CD4-positive, alpha-beta T cell treated with Interleukin-1 beta for 1 hour (primary cell): ENCODE measurements at places on chromosomes 3 and 15.

- DNase-seq = no peak
Observed at GRCh38 chr3:30114918-30115317, 491.5 kb upstream of the TGFBR2 start.

- no peak for DNase-seq
Observed at GRCh38 chr15:80662757-80663553, 32.2 kb upstream of the ABHD17C start.

DNA sequence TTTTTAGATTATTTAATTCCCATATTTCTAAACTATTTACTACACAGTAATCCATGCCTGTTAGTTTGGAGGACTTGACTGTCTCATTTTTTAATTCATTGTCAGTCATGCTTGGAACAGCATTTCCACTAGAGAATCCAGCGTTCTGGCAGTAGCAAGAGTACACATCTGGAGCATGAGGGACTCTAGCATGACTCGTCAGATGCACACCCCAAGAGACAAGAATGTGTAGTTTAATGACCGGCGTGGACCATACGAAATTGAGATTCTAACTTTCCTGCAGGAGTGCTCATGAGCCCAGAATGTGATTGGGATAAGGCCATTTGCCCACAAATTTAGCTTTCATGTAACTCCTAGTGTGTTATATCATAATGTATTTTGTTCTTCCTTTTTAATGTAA lies 48.9 kb downstream of the ASB7 start:
- no peak for DNase-seq

DNA sequence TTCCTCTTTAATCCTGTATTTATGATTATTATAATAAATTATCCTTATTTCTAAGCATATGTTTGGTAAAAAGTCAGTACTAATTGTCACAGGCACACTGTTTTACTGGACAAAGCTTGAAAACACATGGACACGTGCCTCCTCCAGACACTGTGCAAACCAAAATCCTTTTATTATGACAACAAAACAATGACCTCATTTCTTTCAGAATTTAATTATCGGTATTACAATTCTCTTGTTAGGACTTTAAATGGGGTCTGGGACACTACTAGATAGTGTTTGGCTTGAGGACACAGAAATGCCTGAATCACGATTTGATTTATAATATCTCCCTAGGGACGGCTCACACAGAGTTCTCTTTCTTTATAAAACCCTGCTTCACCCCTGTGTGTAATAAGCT lies 107.3 kb upstream of the IGSF10 start:
- no peak for DNase-seq

DNA sequence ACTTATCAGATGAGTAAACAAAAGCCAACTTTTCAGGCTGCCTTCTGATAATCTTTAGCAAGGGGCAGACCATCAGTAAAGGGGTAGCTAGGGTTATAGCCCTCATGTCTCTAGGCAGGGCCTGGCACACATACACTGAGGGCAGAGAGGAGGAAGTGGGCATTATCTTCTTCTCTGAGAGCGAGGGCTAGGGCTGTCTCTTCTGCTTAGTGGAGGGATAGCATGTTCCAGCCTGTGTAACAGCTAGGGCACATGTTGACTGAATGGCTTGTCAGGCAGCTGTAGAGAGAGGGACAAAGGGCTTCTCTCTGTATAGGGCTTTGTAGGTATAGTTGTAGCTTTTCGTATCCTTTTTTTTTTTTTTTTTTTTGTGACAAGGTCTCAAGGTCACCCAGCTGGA lies 17.8 kb downstream of the CRTC3 start:
- DNase-seq = no peak

DNA sequence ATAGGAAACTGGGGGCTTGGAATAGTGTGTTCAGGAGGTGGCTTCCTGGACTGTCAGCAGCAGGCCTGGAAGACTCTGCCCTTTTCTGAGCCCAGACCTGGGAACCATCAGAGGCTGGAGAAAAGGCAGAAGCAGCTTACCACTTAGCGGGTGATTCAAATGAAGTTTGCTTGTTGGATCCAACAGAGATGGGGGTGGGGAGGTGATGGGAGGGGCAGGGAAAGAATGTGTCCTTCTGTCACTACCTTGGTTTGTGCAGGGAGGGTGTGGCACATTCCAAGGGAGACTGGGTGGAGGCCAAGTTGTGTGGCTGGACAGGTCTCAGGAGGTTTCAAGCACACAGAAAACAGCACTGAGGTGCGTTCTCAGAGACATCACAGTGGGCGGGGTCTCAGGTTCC lies 58.8 kb downstream of the TRAK1 start:
- no peak for DNase-seq

DNA sequence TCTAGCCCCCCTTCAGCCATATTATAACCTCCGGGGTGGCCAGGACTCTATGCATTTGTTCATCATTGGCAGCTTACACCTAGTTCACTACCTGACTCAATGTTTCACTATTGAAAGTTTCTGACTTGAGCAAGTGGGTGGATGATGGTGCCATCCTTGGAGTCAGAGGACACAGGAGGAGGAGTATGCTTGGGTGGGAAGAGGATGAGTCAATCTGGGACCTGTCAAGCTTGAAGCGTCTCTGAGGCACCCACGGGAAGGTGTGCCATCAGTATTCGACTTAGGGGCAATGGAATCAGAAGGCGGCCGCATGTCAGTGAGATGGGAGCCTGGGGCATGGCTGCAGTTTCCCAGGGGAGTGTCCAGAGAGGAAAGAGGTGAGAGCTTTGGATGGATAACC lies 133.3 kb downstream of the EPHB1 start:
- DNase-seq = no peak

GRCh38 chr15:39616731-39617455 lies 36.0 kb downstream of the THBS1 start:
- no peak for DNase-seq

- no peak for DNase-seq
Observed at GRCh38 chr3:62884096-62884870, 9.1 kb upstream of the CADPS start.

DNA sequence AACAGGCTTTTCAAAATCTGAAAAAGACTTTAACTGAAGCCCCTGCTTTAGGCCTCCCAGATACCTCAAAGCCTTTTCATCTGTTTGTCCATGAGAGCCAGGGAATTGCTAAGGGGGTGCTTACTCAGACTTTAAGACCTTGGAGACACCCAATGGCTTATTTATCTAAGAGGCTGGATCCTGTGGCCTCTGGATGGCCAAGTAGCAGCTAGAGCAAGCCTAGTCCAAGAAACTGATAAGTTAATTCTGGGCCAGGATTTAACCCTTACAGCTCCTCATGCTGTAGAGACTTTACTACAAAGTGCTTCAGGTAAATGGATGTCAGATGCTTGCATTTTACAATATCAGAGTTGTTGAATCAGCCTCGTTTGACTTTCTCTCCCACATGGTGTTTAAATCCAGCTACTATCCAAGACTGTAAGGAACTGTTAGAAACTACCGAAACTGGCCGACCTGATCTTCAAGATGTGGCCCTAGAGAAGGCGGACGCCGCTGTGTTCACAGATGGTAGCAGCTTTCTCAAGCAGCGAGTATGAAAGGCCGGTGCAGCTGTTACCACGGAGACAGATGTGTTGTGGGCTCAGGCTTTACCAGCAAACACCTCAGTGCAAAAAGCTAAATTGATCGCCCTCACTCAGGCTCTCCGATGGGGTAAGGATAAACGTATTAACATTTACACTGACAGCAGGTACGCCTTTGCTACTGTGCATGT lies 3.3 kb downstream of the DET1 start:
- no peak for DNase-seq

DNA sequence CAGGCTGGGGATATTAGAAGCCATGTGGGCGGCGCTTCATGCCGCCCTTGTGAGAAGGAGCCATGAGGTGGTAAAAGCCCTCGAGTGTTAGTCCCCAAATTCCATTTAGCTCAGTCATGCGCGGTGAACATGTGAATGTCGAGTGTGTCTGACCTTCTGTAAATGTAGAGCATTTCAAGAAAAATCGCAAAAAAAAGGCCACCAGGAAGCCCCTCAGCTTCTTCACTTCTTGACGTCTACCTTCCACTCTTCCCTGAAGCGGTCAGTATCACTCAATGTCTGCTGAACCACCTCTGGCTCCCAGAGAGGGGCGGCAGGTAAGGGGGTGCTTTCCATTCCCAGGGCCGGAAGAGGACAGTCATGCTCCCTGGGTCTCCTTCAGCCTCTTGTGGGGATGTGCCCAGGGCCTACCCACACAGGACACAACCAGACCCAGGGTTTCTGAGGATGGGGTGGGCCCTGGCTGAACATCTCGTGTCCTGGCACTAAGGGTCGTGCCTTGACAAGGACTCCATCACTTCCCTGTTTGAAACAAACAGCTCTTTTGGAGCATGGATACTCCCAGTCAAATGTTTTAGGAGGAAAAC lies 274.9 kb downstream of the FAM43A start:
- DNase-seq = no peak

- DNase-seq = no peak
Observed at GRCh38 chr3:43893727-43894126, 203.0 kb downstream of the ABHD5 start.

DNA sequence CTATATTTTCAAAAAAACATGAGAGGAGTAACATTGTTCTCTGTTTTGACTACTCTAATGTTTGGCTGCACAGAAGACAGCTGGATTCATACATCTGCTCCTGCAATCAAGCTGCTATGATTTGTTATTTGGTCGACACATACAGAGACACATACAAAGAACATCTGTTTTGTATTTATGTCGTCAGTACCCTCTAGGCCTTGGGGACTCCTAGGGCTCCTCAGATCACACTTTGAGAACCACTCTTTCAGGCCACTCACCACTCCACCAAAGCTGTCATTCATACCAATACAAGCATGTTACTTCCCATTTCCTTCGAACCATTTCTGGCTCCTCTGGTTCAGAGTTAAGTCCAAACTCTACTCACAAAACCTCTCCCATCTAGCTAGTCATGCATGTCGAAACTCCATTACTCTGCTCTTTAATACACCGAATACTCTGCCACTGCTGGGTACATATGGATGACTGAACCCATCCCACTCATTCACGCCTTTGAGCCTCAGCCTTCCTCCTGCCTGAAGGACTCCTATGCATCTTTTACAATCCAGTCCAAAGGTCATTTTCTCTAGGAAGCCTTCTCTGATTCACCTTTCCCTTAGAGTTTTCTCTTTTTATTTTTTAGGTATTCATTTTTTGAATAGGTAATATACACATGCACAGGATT lies 102.9 kb upstream of the ARHGEF3 start:
- no peak for DNase-seq

DNA sequence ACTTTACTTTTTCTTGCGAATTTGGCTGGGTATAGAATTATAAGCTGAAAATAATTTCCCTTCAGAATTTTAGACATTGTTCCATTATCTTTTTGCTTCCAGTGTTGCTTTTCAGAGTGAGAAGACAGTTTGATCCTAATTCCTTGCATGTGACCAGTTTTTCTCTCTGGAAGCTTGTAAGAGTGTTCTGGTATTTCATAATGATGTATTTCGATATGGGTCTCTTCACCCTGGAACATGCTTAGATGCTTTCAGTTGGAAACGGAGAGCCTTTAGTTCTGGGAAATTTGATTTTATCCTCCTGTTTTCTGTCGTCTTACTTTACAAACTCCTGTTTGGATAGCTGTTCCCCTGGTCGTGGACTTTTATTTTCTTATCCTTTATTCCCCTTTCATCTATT lies 13.9 kb downstream of the ALPK3 start:
- no peak for DNase-seq

DNA sequence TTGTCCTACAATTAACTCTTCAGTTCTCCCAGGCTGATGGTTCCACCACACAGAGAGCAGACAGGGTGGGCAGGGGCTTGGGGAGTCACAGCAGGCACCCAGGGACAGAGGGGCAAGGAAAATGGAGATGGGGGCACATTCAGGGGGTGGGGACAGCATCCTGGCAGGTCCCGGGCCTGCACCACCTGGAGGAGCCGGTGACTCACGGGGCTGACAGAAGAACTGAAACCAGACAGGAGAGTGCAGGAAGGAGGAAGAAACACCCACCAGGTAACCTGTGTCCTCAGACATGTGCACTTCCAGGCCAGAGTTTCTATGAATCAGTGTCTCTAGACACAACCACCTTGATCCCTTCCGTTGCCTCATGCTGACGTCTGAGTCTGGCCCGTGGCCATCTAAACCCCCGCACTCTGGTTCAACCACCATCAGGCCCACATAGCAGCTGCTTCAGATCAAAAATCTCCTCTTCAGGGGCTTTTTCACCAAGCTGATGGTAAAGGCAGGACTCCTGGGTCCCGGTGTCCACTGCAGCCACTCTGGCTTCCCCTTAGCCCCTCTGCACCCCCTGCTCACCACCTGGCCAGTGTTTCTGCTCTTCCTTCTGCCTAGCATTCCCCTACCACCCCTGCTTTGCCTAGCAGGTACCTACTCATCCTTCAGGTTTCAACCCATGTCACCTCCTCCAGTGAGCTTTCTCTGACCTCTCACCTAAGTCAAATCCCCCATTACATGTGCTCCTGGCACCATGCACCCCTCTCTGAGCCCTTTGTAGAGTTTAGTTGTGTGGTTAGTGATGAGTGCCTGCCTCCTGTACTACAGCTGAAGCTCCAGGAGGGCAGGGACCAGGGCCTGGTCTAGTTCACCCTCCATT lies 16.5 kb upstream of the CYP11A1 start:
- DNase-seq = peak; percentile 43

DNA sequence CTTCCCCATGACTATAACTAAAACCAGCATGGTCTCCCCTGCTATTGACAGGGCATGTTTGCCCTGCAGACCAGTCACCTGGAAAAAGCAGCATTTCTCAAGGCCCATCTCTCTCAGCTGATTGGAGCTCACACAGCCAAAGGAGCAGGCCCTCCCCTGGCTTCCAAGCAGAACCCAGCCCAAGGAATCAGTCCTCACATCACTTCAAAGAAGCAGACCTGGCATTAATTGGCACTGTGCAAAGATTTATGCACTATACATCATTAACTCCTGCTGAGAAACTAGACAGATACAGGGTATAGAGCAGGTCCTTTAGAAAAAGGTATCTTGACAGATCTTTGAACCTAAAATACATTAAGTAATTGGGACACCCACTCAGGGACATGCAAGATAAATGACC lies 323.8 kb upstream of the PPP2R3A start:
- DNase-seq = no peak

DNA sequence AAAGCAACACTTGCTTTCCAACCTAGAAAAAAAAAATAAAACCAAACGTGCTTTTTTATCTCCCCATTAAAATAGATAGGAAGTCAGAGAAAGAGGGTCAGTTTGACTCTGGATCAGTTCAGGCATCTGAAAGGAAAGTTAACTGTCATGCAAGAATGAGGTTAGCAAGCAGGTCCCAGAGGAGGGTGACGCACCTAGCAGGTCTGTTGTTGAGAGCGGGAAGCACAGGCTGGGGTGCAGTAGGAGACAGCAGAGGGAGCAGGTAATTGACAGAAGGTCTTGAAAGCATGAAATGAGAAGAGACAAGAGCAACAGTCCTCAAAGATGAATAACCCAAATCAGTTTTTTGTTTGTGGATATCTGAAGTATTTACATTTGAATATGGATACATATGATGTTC lies 82.5 kb downstream of the ANO10 start:
- DNase-seq = no peak

GRCh38 chr3:128196647-128197046 lies 43.4 kb downstream of the EEFSEC start:
- DNase-seq = no peak

- DNase-seq = no peak
Observed at GRCh38 chr3:39189150-39189958, 3.0 kb downstream of the XIRP1 start.

GRCh38 chr3:111534701-111535100 lies 7.3 kb upstream of the CD96 start:
- no peak for DNase-seq
